ENCODE measurements at places on chromosomes 7 and 10. TPM values are rescaled to one million over a fixed set of nuclear protein-coding genes. Genes with fewer than 3 reads are reported as not detected.

DNA sequence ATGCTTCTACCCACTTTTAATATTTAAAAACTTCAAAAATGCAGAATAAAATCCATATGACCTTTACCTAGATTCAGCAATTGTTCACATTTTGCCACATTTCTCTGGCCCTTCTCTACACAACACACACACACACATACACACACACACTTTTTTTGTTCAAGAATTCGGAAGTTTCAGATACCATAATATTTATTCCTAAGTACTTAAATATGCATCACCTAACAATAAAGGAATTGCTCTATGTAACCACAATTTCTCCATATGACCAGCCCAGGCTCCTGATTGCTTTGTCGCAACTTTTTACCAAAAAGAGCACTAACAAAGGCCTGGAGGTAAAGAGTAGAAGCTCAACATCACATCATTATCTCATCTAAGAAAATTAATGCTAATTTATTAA is 106.6 kb downstream of the FAS start:
- DNase-seq: no peak

The HERC4 gene
- 10.2 TPM for polyA plus RNA-seq

The CAV1 gene
- 18.5 TPM for polyA plus RNA-seq

- DNase-seq: no peak
These were observed 304.3 kb upstream of the ZMIZ1 start for GRCh38 chr10:78764436-78764835.

DNA sequence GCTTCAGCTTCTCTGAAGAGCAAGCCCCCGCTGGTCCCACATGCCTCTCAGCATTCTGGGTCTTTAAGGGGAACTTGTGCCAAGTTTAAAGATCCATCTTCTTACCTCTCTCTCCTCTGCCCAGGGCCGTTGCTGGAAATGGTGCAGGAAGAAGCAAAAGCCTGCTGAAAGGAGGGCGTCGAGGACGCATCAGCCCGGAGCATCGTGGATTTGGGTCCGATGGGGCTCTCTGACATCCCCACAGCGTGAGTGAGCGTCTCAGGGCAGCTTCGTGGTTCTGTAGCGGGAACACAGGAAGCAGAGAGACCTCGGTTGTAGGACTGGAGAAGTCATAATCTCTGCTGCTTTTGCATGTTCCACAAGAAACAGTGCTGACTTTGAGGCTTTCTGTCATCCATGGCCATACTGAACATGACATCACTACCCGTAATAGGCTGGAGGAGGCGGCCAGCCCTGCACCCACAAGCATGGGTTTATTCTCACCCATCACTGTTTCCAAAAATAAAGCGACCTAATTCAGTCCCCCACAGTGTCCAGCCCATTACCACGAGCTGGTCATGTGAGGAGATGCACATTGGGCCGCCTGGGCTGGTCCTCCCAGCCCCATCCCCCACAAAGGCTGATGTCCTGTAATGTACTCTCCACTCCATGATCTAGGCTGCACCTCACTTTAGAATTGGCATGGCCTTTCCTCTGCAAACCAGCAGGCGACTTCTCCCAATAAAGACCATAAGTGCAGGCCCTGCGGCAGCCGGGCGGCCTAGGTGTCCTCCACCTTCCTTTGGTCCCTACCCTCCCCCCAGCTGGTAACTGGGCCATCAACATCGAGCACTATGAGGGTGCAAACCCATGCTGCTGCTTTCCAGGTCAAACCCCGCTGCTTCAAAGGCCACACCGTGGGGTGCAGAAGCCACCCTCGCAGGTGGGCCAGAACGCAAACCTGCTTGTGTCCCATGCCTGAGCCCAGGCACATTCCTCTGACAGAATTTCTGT is 276.9 kb downstream of the TNS3 start:
- DNase-seq: no peak

The MKI67 gene
- polyA plus RNA-seq: 4.5 TPM

The SEM1 gene
- polyA plus RNA-seq: 97.1 TPM

The AKR1C8 gene
- not detected for polyA plus RNA-seq

The SPDYE5 gene
- not detected for polyA plus RNA-seq

All from stomach (tissue), 19 donors.